ENCODE measurements at places on chromosomes 6 and 20.

GRCh38 chr6:33297956-33298772, 578 bp downstream of the RGL2 start:
- DNase-seq, result peak; percentile 87

- DNase-seq, result no peak
These were observed 6.5 kb upstream of the BTN3A2 start for GRCh38 chr6:26358511-26358981.

DNA sequence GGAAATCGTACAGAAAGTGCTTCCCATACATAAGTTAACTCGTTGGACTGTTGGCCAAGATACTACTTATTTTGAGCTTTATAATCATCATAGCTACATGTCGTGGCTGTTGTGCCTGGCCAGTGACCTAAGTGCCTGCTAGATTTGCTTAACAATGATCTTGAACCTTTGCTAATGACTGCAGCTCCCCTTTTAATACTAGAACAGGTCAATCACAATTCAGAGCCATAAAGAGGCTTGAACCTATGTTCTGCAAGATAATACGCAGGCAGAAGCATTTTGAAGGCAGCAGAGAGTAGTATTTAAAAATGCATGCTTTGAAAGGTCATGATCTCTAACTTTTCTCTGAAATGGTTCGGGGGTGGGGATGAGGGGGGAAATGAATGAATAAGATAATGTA, 2.5 kb downstream of the MRS2 start:
- DNase-seq, result no peak

GRCh38 chr6:138290423-138290962, 72.2 kb upstream of the PBOV1 start:
- DNase-seq, result peak; percentile 16

- DNase-seq, result no peak
These were observed 47.5 kb downstream of the RALGAPA2 start for GRCh38 chr20:20664795-20665589.

DNA sequence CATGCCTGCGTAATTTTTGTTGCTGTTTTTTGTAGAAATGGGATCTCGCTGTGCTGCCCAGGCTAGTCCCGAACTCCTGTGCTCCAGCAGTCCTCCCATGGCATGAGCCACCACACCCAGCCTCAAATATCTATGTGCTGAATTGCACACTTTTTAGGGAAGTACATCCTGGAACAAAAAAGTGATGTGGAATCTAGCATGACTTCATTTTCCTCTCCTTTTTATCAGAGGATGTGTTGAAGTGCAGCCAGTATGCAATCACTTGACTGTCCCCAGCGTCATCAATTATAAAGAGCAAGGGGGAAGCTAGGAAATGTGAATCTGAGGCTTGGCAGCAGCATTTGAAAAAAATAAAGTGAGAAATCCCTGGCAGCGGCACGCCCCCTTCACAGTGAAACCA, 6.4 kb upstream of the EXOC2 start:
- no peak for DNase-seq

- no peak for DNase-seq
These were observed 129.1 kb upstream of the DOK5 start for GRCh38 chr20:54346276-54346675.

GRCh38 chr20:33680686-33681085, 5.5 kb downstream of the E2F1 start:
- DNase-seq, result peak; percentile 37

DNA sequence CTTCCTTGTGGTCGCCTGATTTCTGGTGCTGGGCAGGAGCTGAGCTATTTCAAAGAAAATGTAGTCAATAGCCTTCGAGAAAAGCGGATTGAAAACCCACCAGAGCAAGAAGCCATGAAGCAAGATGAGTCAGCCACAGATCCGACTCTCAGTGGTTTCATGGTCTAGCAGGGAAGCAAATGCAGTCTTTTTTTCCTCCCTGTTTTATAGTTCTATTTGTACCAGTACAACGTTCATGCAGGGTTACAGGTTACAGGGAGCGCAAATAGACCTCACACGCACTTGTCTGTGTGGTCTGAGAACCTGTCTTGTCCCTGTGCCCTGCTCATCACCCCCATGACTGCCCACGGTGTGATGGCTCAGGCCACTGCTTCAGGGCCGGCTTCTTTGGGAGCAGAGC, 309.8 kb upstream of the SUPT3H start:
- no peak for DNase-seq

GRCh38 chr20:55586610-55587009, 418.7 kb downstream of the CBLN4 start:
- no peak for DNase-seq

DNA sequence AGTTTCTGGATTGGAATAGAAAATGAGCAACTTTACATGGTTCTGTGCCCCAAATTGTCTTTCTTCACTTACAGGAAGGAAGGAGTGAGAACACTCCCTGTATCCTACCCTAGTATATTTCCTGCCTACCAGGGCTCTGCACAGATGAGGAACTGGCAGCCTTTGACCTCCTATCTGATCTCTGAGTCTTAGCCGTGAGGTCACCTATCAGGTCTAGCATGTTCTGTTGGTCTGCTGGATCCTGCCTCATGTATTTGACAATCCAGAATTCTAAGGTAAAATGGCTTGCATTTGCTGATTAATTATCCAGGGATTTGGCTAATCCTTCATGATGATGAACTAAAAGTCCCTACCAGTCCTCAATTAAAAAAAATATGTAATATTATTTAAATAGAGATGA, 35.0 kb upstream of the TRAM2 start:
- no peak for DNase-seq

DNA sequence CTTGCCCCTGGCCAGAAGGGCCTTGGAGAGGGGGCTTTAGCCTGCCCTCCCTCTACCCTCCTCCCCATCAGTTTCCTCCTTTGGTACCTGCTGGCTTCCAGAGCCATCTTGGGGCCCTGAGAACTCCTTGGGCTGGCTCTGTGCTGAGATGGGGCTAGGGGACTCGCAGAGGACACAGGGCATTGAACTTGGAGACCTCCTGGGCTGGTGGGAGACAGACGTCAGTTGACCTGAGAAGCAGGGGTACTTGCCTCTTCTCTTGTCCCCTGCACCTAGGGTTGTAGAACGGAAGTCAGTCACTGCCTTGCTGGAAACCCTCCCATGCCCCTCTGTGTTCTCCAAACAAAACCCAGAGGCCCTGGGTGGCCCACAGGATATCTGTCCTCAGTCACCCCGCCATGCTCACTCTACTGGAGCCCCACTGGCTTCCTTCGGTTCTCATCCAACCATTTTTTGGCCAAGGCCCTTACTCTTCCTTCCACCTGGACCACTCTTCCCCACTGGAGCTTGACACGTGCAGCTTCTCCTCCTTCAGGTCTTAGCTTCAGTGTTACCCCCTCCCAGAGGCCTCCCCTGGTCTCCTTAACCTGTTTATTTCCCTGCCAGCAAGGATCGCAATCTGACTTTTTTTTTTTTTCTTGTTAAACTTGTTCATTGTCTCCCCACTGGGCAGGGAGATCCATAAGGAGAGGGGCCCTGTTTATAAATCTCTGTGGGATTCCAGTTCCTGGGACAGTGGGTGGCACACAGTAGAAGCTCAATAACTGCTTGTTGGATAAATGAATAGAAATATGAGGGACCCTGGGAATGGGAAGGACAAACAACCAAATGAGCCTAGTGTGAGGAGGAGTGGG, 971 bp downstream of the RBCK1 start:
- no peak for DNase-seq

- peak; percentile 79 for DNase-seq
These were observed 242.3 kb downstream of the TBX18 start for GRCh38 chr6:84522135-84522549.

DNA sequence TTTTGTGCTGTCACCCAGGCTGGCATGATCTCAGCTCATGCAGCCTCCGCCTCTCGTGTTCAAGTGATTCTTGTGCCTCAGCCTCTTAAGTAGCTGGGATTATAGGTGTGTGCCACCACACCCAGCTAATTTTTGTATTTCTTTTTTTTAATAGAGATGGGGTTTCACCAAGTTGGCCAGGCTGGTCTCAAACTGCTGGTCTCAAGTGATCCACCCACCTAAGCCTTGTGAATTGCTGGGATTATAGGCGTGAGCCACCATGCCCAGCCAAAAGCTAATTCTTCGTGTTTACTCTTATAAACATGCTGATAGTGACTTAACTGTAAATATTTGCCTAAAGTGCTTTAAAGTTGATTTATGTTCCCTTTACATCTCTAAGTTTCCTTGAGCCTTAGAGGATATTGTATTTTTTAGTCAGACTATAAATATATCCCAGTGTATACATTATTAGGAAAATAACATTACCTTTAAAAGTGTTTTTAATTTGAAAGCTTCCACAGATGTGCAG, 91.7 kb downstream of the COL21A1 start:
- no peak for DNase-seq
